ENCODE measurements at places on chromosomes 1 and 21. TPM values are rescaled to one million over a fixed set of nuclear protein-coding genes. Genes with fewer than 3 reads are reported as not detected.

- no peak for DNase-seq
Measured at GRCh38 chr21:43734928-43735229, 15.9 kb downstream of the PDXK start.

DNA sequence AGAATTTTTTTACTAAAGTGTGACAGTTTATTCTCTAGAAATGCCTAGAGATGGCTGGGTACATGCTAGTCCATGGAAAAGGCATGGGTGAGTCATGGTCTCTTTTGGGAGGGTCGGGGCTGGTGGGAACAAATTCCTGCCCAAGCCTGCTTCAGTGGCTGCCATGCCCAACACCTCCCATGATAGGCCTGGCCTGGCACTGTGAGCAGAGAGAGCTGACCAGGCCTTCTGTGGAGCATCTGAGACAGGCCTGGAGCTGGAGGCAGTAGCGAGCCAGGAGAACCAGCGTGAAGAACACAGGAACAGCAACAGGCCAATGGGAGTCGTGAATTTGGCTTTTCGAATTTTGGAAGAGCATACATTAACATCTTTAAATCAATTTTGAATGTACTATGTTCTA is 209.2 kb downstream of the SDCCAG8 start:
- no peak for DNase-seq

- no peak for DNase-seq
Measured at GRCh38 chr1:242651817-242652216, 127.3 kb upstream of the PLD5 start.

DNA sequence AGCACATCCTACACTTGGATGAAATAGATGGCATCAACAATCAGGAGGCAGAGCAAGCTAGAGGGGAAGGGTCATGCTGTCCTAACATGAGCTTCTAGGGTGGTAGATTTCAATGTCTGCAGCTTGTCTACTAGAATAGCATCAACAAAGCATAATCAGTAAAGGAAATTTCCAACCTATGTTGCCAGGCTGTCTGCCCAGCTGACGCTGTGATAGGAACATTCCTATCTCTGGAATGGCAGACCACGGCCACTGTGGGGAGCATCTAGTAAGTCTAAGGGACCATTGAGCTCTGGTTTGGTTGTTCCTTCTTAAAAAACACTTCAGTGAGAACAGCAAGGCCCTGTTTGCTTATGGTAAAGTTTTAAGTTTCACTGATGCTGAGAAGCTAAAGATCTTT is 206.8 kb downstream of the PAPPA2 start:
- no peak for DNase-seq

GRCh38 chr1:180544050-180544449 is 14.7 kb upstream of the OVAAL start:
- DNase-seq: no peak

- DNase-seq: no peak
Measured at GRCh38 chr1:165207853-165208515, 148.5 kb downstream of the LMX1A start.

- DNase-seq: no peak
Measured at GRCh38 chr1:14964711-14965055, 188.9 kb upstream of the TMEM51 start.

DNA sequence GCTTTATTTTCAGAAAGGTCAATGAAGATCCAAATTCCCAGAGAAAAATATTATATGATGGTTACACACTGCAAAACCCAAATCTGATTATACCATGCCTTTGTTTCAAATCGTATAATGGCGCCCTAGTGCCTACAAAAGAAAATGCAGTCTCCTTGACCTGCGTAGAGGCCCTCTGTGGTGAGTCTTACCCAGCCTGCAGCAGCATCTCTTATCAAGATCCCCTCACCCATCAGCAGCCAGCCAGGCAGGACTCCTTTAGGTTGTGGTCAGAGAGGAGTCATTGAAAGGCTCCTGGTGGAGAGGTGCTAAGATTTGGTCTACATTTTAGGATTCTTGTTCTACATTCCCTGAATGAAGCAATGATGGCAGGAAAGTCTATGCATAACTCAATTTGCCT is 23.7 kb upstream of the DAB1 start:
- no peak for DNase-seq

DNA sequence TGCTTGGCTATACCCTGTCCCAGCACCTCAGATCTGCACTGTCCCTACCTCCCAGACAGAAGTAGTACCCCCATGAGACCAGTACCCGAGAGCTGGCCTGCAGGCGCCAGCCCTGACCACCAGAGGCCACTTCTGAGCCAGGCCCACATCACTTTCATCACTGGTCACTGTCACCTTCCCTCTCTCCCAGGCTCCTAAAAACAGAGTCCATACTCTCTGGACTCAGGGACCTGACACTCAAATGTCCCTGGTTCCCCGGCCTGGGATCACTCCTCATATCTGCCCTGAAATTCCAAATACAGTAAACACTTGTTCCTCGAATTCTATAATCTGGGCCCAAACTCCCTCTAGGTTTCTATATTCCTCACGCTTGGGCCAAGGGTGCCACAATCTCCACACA is 18.7 kb downstream of the TMEM53 start:
- no peak for DNase-seq

GRCh38 chr1:223031733-223032601 is 111.1 kb downstream of the TLR5 start:
- no peak for DNase-seq

The KIAA0040 gene
- total RNA-seq: 9.7 TPM

The RPE65 gene
- not detected for total RNA-seq

The OR6N1 gene
- not detected for total RNA-seq

The NT5C1A gene
- total RNA-seq: not detected

The ZBTB18 gene
- 7.9 TPM for total RNA-seq

The SV2A gene
- total RNA-seq: 13.2 TPM

The DCDC2B gene
- total RNA-seq: not detected

The CTSS gene
- 12.2 TPM for total RNA-seq
